ENCODE measurements at places on chromosomes 3 and 15.

DNA sequence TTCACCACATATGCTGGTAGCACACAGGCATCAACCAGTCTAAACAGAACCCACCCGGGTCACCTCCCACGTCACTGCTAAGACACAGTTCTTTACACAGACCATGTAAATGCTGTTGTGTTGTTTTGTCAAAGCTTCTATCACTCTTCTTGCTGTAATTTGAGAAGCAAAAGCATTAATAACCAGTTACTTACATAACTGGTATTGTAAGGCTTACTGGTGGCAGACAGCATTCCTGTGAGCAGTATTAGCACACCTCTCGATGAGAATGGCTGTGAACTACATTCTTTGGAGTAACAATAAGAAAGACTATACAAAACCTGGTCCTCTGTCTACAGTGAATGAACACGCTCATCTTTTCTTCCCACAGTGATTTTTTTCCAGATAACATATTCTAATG, 479.2 kb downstream of the LPP start:
- no peak for DNase-seq

DNA sequence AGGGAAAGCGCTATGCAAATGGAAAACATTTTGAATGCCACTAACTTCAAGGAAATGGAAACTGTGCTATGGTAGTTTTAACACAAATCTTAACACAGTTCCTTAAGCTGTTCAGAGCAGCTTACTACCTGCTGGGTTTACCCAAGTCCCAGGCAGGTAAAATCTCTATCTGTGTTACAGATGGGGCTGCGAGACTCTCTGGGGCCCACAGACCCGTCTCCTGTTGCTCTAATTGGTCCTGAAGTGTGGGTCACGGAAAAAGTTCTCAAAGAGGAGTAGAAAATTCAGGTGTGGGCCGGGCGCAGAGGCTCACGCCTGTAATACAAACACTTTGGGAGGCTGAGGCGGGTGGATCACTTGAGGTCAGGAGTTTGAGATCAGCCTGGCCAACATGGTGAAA, 16.9 kb upstream of the ZFYVE19 start:
- DNase-seq = no peak

DNA sequence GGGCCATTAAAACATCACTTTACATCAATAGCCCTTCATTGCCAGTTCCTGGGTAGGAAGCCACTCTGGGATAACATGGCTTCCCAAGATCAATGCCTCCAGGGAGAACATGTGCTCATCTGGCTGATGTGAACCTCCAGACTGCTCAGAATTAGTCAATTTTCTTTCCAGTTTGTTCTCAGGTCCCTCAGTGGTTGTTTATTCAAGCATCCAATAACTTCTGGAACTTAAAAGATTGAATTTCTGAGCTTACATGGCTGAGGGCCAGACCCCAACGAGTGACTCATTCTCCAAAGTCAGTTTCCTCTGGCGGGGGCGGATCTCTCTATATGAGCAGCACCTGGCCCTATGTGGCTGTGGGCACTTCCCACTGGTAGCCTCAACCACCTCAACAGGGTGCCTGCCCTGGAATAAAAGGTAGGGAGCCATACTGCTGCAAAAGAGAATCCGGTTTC, 34.0 kb downstream of the LYZL4 start:
- no peak for DNase-seq

GRCh38 chr3:8658306-8659212, 14.0 kb upstream of the SSUH2 start:
- no peak for DNase-seq

DNA sequence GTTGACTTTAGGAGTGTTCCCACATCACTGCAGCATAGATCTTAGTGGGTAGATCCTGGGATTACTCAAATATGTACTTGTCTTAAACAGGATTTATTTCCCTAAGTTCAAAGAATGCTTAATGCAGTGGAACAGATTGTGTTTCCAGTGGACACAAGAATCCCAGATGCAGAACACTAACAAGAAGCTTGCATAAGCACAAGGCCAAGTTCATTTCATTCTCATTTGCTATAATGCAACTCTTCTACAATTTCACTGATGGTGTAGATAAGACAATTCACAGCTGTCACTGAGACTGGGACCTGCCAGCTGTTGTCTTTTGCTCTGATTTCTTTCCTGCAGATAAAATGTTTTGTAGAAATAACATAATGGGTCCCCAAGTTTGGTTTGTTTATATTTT, 225.6 kb downstream of the NFKBIZ start:
- DNase-seq = no peak

DNA sequence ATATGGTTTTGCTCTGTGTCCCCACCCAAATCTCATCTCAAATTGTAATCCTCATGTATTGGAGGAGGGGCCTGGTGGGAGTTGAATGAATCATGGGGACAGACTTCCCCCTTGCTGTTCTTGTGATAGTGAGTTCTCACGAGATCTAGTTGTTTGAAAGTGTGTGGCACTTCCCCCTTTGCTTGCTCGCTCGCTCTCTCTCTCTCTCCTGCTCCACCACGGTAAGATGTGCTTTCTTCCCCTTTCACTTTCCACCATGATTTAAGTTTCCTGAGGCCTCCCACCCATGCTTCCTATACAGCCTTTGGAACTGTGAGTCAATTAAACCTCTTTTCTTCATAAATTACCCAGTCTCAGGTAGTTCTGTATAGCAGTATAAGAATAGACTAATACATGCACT, 60.7 kb downstream of the GSK3B start:
- DNase-seq = no peak

GRCh38 chr3:146472611-146473010, 3.2 kb upstream of the PLSCR2 start:
- DNase-seq = no peak

- DNase-seq = no peak
Measured at GRCh38 chr3:28476194-28476593, 127.6 kb upstream of the AZI2 start.

GRCh38 chr15:69830876-69831275, 266.8 kb downstream of the TLE3 start:
- DNase-seq = no peak

DNA sequence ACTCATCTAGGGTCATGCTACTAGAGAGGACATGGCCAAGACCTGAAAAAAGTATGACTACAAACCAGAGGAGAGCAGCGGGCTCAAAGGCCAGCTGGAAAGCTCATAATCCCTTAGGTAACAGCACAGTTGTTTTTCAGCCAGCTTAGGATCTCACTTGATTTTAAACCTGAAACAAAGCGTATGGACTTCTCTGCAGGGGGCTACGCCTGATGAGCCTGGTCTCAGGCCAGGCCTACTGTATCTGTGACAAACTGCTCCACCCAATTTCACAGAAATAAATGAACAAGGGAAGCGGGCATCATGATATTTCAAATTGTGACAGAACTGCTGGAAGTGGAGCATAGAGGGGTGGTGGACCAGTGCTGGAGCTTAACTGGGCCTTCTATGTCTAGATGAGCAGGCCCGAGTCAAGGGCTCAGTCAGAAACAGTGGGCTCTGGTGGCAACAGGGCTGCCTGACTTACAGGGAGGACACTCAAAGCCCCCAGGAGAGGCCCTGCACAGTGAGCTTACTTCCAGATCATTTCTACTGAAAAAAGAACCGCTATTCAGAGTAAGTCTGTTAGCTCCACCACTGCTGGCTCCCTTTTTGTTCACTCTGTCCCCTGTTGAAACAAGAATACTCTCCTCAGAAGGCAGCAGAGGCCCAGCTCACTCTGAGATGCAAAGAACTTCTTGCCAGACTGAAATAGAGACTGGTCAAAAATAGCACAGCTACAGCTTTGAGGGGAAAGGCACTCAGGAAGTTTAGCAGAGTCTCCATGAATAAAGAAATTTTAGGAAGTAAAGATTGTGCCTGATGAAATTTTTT, 47.0 kb downstream of the LRIG1 start:
- DNase-seq = no peak

- DNase-seq = no peak
Measured at GRCh38 chr3:169524131-169524530, 139.4 kb downstream of the MECOM start.

DNA sequence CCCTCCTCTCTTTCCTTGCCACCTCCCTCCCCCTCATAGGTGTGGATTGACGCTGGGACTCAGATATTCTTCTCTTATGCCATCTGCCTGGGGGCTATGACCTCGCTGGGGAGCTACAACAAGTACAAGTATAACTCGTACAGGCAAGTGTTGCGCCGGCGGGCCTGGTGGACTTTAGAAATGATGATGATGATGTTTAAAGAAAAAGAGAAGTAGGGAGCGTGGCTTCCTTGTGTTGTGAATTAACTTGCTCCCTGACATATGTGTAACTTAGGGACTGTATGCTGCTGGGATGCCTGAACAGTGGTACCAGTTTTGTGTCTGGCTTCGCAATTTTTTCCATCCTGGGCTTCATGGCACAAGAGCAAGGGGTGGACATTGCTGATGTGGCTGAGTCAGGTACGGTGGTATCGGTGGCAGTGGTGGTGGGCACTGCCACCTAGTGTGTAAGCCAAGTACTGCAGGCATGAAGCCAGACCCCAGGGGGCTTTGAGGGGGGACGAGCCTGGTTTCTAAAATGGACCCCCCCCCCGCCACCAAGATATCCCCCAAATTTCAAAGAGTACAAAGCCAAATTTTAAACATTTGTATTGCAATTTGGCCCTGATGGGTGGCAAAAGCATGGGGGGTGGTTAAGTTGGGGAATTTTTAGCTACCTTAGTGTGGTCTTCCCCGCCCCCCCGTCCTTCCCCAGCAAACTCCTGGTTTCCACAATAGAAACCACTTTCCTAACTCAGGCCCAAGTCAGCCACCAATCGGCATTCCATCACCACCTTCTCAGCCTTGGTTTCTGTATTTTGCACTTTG, 65.6 kb downstream of the SLC6A6 start:
- DNase-seq = no peak

All from activated CD8-positive, alpha-beta memory T cell treated with anti-CD3 and anti-CD28 coated beads for 1 hour (primary cell).